ENCODE measurements at places on chromosomes 2 and 18.

DNA sequence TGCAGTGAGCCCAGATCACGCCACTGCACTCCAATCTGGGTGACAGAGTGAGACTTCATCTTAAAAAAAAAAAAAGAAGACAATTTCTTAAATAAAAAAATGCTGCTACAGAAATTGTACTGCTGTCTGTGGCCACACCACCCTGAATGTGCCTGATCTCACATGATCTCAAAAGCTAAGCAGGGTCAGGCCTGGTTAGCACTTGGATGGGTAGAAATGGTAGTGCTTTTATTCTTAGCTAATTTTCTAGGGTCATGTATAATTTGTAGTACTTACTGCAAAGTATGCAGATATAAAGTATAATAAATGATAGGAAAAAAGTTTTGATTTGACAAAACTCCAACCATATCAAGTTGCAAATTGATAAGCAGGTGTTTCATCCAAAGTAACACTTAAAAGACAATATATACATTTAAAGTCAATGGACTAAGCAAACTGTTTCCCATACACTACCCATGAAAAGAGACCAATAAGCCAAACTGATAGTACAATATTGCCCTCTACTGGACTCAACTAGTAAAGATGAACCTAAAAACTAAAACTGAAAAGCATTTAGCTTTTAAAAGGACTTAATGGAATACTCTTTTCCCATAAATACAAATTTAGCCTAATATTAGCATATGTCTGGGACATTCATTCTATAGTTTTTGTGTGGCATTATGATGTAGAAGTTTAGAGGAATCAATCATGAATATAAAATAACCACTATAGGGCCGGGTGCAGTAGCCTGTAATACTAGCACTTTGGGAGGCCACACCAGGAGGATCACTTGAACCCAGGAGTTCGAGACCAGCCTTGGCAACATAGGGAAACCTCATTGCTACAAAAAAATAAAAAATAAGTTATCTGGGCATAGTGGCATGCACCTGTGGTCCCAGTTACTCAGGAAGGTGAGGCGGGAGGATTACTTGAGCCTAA is 18.6 kb upstream of the PEX13 start:
- peak; percentile 38 for DNase-seq

DNA sequence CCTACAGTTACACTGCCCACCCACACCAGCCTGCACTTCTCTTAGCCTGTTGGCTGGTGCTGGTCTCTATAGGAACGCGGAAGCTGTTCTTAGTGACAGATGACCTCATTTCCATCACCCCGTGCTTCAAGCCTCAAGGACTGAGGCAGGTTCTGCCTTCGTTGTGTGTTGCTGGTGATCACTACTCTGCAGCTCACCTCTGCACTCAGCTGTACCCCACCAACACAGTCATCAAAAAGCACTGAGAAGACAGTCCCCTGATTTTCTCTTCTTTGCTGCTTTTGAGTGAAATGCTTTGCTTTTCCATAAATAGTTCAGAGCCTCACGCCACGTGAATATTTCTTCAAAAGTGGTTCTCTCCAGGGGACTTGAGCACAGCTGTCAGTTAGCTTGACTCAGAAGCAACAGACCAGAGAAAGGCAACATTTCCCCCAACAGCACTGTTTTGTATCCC is 225.7 kb upstream of the CCDC150 start:
- no peak for DNase-seq

- DNase-seq: no peak
Observed at GRCh38 chr2:96203130-96204028, 5.2 kb downstream of the STARD7 start.

DNA sequence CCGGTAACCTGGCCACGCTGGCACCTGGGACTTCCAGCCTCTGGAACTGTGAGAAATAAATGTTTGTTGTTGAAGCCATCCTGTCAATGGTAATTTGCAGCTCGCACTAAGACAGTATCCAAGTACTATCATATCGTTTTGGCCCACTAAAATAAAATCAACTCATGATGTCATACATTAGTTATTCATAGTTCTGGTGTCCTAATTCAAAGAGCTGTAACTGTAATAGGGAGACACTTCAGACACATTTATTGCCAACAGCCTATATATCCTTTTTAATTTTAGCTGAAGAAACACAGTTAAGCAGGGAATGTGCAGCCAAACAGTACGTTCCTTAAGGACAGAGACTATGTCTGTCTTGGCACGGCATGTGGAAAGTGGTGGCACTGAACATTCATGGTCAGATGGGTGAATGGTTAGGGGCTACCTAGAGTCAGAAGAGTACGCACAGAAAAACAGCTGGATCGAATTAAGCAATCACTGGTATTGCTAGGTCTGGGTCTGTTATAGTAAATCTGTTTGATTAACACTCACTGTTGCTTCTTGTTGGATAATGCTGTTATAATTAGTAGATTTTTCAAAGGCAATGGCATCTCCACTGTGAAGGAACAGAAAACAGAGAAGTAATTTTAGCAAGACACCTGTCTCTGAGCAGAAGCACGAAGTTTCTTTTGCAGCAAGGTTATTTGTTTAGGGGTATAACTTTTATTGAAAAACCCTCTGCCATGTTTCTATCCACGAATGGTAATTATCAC is 41.3 kb upstream of the CREG2 start:
- DNase-seq: no peak

DNA sequence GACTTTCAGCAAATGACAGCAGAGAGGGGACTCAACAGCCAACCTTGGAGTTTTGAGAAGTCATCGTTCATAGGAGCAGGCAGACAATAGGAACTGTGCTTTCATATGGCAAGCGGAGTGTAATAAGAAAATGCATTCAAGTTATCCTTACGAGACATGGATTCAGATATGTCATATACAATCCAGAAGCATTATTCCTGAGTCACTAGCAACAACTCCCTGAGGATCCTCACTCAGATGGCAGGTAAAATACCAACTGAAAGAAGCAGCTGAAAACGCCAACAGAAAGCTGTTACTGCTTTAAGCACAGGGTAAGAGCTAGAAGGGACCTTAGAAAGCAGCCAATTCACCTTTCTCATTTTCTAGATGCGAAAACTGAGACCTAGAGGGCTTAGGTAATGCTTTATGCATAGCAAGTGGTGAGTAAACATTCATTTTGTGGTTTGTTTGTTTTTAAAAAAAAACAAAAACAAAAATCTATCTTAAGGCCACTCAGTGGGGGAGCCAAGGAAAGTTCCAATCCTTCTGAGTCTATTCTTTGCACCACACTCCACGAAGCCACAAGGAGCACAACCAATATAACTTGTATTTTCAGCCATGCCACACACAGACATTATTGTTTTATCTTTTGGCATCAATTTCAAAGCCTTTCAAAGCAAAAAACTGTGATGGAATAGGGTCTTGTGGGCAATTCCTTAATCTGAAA is 89.1 kb upstream of the RIOK3 start:
- no peak for DNase-seq

DNA sequence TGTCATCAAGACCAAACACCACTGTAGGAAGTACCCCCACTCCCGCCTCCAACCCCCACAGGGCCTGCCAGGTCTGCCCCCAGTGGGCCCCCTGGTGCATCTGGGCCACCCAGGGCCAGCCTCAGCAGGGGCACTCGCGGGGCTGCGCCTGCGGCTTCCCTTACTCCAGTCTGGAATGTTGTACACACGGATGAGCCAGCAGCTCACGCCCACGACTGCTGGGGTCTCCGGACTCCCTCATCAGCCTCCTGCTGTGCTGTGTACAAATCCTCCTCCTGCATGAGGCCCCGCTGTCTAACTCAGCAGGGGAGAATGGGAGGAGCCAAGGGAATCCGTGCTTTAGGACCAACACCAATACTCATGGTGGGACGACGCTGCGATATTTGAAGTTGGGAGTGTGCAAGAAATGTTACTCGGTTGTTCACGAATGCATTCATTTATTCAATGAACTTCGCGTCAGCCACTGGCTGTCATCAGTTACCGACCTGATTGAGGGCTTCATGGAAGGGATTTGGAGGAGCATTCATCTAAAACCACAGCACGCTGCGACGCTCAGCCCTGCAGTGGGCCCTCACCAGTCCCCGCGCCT is 654 bp upstream of the ASB1 start:
- DNase-seq: no peak

DNA sequence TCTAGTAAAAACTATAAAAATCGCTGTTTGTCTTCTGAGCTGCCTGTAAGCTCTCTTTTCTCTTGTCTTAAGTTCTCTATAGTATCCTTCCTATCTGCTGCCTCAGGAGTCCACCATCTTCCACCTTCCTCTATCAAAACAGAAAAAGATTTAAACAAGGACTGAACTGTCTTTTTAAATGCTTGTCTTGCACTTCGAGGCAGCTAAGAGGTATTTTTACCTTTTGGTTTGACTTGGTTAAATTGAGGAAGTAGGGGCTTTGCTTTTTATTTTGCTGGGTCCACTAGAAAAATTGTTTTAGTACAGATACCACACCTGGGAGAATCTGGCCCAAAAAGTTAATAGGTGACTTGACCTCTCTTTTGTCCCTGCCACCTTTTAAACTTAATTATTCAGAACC is 12.2 kb downstream of the SESTD1 start:
- DNase-seq: no peak

GRCh38 chr18:78736015-78736690 is 243.5 kb upstream of the SALL3 start:
- no peak for DNase-seq

DNA sequence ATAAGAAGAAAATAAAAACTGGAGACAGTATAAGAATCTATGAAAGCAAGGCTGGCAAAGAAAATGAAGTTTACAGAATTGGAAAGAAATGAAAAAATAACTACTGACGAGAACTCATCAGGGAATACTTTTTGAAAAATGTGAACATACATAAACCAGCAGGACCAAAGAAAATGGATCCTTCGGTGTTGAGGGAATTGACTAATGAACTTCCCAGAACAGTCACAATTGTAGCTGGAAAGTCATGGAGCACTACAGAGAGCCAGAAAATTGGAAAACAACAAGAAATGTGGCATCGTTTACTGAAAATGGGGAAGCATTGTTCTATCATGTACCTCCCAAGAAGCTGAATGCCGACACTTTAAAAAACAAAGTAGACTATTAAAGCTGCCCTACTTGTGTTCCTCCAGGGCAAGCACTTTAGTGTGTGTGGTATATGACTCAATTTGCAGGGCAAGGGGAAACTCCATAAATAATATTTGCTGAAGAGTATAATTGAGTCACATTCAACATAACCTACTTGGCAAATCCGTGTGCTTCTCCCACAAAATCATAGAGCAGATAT is 1221.6 kb upstream of the NRXN1 start:
- DNase-seq: no peak

DNA sequence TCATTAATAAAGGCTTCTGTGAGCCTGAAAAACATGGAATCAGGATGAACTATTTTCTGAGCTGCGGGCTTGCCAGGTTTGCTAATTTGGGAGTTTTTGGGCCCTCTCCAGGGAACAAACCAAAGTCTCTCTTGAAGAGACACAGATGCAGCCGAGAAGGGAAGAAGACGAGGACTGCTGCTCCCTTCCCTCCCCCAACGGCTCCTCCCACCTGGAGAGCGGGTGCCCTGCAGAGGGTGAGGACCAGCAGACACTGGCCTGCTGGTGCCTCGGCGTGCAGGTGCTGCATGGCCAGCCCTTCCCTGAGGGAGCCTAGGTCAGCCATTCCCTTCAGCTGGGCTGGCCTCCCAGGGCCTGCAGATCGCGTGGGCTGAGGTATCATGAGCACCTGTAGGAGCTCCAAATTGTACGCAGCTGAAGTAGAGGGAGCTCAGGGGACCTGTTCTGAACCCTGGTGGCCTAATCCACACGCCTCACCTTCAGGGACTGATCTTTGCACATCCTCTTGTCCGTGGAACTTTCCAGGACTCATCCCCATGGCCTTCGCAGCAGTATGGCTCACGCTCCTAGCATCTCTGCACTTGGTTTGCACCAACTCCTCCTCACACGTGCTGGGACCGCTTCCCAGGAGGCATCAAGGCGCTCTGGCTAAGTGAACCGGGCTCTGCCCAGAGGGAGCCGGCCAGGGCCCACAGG is 19.5 kb downstream of the EMX1 start:
- no peak for DNase-seq

DNA sequence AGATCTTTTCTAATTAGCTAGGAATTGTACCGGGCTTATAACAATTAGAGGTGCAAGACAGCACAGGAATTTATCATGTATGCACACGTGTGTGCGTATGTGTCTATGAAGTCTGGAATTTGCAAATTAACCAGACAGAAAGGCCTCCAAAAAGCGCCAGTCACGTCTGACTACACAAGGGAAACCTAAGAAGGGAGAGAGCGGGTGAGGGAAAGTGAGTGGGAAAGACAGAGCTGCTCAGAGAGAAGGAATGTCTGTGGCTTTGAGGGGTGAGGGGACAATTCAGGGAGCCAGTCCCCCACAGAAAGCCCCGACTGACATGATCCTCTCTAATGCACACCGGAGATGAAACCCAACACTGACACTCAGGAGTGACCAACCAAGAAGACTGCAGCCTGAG is 197.7 kb upstream of the SH3BP4 start:
- DNase-seq: no peak

DNA sequence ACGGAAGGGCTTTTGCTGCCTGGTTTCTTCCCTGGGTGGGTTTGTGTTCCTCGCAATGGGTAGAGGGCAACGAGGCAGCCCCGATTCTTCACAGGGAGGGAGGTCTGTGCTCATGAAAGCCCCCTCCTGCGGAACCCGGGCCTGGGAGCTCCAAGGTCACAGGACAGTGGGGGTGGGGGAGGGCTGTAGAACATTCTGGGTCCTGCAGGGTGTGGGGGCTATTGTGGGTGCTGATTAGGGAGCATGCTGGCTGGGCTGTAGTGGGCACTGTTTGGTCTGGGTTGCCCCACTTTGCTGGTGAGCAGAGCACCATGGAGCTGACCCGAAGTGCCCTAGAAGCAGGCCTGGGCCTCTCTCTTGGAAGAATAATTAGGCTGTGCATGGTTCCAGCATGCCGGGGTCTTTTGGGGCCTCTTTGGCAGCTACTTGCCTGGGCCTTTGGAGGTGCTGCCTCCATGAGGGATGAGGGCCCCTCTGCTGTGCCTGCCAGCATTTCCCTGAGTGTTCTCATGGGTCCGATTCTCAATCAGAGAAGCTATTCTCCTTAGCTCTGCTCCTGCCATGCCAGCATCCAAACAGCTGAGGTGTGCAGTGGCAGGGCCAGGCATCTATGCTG is 232.2 kb upstream of the HS6ST1 start:
- DNase-seq: no peak

DNA sequence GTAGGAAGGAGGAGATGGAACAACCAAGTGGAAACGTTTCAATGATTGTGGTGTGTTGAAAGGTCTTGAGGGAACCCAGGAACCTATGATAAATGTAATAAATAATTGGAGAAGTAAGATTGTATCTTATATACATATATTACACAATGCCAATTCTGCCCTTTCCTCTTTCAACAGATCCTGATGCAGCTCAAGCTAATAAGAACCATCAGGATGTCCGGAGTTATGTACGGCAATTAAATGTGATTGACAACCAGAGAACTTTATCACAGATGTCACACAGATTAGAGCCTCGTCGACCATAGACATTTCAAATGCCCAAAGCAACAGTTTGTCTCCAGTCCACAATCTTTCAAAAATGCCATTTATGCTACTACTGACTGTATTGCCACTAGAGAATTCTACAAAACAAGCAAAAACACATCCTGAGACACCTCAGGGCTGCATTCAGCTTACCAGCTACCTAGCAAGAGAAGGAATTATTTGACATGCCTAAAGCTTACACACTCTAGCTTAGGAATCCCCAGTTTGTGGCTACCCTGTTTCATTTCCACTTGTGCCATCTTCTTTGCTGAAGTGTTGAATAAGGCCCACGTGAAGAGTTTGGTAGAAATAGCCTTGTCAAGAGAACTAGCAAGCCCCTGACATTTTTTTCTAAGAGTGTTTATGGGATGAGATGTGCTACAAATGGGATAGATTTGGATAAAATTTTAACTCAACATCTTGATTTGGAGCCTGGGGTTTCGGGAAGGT is 24.0 kb upstream of the MAP3K20 start:
- no peak for DNase-seq

GRCh38 chr2:32278478-32278853 is 762 bp downstream of the YIPF4 start:
- no peak for DNase-seq
